Fibroblast of the aortic adventitia (primary cell): ENCODE measurements at places on chromosomes 4 and X. TPM values are rescaled to one million over a fixed set of nuclear protein-coding genes. Genes with fewer than 3 reads are reported as not detected.

TIMM17B gene
- 7.0 and 19.4 TPM in 2 replicates for total RNA-seq

FRAS1 gene
- 1.9 and 16.8 TPM in 2 replicates for total RNA-seq

DNA sequence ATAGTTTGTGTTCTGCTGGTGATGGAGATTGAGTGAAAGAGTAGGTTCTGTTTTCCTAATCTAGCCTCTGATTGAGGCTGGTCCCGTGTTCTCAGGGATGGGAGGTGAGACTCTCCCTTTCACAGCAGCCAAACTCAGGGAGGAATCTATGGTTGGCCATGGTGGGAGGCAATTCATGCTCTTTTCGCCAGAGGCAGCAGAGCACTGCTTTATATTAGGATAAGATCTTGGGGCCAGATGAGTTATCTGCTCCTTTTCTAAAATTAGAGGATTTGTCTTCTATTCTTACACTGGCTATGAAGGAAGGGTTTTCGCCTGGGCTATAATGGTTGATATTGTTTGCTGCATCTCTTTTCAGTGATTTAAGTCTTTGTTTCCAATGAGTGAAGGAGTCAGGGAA lies 63.9 kb upstream of the NLGN4X start:
- no peak for DNase-seq

SSX4B gene
- not detected in 2 replicates for total RNA-seq

- no peak for DNase-seq
These were observed 1427.9 kb downstream of the FAM133A start for GRCh38 chrX:95101851-95102390.

SSX1 gene
- total RNA-seq: 0.09 TPM in 1 of 2 replicates, not detected in the other

DNA sequence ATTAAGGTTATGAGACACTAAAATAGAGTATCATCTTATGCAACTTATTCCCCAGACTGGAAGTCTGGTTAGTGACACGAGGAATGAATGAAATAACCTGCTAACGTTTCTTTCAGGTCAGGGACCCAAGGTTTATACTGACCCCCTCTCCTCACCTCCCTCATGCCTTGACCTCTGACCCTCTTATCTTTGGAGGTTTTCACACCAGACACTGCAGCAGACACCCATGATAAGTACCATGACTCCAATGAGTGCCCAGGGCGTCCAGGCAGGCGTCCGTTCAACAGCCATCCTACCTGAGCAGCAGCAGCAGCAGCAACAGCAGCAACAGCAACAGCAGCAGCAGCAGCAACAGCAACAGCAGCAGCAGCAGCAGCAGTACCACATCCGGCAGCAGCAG lies 4.2 kb upstream of the NLGN3 start:
- no peak for DNase-seq

DNA sequence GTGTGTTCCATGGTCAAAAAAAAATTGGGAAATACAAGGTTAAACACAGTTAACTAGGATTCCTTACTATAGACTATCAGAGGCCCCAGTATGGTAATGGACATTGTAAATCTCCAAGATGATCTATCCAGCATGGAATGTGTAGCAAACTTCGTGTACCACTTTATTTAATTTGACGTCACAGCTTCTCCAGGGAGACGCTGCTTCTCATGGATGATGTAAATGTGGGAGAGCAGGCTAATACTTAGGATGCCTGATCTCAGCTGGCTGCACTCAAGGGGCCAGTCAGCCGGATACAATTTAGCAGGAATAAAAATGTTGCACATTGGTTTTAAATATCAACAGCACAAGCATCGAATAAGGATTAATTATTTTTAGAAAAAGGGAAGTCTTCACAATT lies 111.7 kb upstream of the HPF1 start:
- no peak for DNase-seq

DNA sequence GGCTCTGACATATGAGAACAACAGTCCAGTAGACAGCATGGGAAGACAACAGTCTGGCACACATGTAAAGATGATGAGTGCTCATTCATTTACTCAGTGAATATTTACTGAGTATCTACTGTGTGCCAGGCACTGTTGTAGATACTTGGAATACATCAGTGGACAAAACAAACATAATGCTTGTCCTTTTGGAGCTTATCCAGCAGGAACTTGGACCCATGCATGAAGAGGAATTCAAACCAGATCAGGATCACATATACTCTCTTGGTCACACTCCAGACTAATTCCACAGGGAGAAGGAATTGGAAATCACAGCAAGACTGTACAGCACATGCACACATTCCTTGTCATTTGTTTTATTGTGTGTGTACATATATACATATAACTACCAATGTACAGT lies 217.6 kb upstream of the TTC29 start:
- peak; percentile 9 for DNase-seq

DNA sequence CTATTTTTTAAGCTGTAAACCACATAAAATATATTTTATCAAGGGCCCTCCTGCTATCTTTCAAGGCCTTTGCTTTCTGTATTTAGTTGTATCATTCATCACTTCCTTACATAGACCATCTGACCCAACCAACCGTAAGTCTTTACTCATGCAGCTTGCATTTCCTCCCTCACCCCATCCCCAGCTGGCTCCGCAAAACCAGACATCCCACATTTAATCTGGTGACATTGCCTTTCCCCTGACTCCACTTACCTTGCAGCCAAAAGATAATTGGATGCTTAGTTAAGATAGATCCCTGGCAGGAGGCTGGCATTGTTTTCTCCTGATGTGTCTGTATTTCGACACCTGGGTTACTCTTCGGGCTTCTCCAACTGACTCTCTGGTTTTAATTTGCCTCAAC lies 183.7 kb upstream of the LDB2 start:
- DNase-seq: peak; percentile 94

- DNase-seq: no peak
These were observed 335.4 kb downstream of the UNC5C start for GRCh38 chr4:95213366-95213765.

QRFPR gene
- not detected in 2 replicates for total RNA-seq
